Right renal pelvis (tissue), 4 donors: ENCODE measurements at places on chromosomes 2 and 18. TPM values are rescaled to one million over a fixed set of nuclear protein-coding genes. Genes with fewer than 3 reads are reported as not detected.

GRCh38 chr2:25885933-25886332, 7.6 kb upstream of the ASXL2 start:
- no peak for DNase-seq

GRCh38 chr2:99928470-99929053, 213.8 kb downstream of the AFF3 start:
- no peak for DNase-seq

GRCh38 chr2:112332123-112332696, 56.8 kb downstream of the ZC3H6 start:
- DNase-seq, result no peak

CNTNAP5 gene
- polyA plus RNA-seq, result not detected

UGT1A5 gene
- polyA plus RNA-seq, result not detected
